ENCODE measurements at places on chromosomes 7 and 10.

GRCh38 chr10:92418221-92418620, 127.3 kb downstream of the MARCHF5 start:
- no peak for DNase-seq

DNA sequence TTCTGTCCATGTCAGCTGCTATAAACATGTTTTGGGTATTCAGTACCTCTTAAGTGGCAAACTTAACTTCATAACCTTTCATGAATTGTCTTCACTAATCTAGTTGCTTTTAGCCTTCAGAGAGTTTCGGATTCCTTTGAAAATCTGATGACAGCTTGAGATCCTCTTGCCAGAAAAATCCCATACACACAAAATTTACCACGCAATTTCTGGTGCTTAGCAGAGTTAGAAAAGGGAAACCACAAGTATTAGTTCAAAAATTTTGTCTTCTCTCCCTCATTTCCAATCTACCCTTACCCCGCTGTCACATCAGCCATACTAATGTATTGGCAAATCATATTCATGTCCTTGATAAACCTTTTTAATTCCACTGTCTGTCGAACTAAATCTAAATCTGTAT, 72.7 kb upstream of the TMEM106B start:
- DNase-seq: peak; percentile 56

DNA sequence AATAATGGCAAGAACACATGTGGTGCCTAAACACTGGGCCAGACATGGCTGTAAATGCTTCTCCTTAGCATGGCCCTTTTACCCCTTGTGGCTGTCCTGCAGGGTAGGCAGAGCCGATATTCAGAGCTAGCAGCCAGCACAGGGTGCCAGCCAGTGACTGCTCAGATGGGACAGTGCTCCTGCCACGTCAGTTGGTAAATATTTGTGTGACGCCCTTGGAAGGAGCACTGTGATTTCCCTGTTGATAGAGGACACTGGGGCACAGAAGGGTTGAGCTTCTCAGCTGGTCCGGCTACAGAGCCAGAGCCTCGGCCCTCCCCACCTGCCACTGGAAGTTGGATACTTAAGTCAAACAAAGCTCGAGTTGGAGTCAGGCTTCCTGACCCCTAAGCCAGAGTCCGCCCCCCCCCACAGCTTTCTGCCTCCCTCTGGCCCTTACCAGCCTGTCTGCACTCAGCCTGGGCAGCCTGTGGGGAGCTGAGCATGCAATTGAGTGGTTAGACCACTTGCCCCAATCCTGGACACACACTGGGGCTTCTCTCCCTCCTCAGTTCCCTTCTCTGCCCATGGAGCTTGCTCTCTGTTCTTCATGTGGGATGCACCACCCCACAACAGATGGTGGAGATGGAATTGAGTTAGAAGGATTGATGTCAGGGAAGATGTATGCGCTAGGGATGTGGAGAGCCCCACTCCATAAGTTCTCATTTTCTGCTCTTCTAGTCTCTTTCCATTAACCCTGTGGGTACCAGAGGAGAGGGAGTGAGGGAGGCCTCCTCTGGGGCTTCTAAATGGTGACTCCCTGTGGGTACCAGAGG, 350.8 kb downstream of the PLXNA4 start:
- no peak for DNase-seq

DNA sequence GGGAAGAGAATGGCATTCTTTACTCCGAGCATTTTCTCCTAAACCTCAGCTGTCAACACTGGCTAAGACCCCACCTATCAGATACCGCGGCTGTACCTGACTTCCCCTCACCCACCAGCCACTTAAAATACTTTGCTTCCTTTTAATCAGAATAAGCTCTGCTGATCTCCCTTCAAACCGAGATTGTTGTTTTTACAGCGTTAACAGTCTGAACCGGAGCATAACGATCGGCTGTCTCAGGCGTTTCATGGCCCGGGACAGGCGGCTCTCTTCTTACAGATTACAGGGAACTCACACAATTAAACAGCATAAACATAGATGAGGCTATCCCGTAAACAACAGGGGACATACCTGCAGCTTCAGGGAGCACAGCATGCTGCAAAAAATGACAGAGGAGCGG, 174.3 kb upstream of the RNF32 start:
- no peak for DNase-seq

GRCh38 chr10:107011105-107011504, 153.4 kb downstream of the SORCS1 start:
- DNase-seq: no peak

DNA sequence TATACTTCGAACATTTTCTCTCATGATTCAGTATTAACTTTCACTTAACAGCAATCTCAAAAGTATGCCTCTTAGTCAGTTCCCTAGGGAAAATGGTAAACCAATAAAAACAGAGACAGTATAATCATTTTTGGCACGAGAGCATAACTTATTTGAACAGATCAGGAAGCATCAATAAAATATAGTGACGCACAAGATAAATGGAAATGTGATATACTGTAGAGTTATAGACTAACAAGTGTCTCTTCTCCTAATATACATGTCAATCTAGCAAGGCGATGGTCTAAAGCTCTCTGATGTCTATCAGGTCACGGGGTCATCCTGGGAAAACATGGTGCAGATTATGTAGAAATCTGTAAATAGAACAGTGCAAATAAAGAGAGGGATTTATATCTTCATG, 131.6 kb downstream of the HGF start:
- DNase-seq: peak; percentile 67

DNA sequence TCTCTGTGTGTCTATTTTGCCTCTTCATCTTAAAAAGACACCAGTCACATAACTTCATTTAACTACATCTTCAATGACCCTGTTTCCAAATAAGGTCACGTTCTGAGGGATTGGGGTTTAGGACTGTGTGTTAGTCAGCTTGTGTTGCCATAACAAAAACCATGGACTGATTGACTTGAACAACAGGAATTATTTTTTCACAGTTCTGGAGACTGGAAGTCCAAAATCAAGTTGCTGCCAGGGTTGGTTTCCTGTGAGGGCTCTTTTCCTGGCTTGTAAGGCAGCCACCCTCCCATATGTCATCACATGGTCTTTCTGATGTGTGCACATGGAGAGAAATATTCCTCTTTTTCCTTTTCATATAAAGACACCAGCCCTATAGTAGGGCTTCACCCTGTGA, 55.3 kb downstream of the REEP3 start:
- DNase-seq: no peak

GRCh38 chr7:66974986-66975590, 20.3 kb downstream of the SBDS start:
- no peak for DNase-seq

DNA sequence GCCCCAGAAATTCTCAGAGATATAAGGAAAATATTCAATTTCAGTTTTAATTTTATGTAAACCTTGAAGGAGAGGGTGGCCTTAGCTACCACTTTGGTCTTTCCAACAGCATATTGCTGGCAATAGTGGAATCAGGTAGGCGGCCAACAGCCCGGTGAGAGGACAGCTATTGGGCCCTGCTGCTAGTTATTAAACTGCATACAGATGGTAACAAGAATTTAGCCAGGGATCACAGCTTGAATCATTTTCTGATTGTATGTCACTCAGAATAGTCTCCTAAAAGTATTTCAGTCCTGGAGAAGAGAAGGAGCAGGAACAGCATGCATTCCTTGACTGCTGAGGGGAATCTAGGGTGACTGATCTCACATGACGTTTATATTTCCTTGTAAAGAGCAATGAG, 261.4 kb upstream of the SMIM30 start:
- no peak for DNase-seq

Data from fibroblast of lung (primary cell).